ENCODE measurements at places on chromosomes 16 and 17.

DNA sequence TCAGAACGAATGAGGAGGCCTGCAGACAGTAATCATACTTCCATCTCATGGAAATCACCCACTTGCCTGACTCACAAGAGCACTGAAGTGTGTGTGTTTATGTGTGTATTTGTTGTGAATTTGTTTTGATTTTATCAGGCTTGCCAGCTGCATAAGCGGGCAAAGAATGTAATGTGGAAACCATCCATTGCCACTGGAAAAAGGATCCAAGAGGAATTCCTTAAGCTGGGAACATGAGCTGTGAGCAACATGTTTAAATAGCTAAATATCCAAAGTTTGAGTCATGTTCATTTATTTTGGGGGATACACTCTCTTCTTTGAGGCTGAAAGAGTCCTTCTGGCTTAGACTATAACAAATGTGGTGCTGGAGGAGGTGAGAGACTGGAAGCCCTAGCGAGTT is 198.4 kb upstream of the TBX2 start:
- DNase-seq: no peak

- DNase-seq: no peak
Observed at GRCh38 chr17:34414339-34414738, 51.3 kb upstream of the CCL1 start.

GRCh38 chr17:77251622-77252183 is 110.9 kb downstream of the SEC14L1 start:
- DNase-seq: no peak

- peak; percentile 93 for DNase-seq
Observed at GRCh38 chr16:84356591-84357116, 11.7 kb upstream of the ATP2C2 start.

GRCh38 chr16:81657224-81657623 is 121.9 kb upstream of the PLCG2 start:
- no peak for DNase-seq

- DNase-seq: no peak
Observed at GRCh38 chr17:58367461-58367860, 15.5 kb upstream of the SUPT4H1 start.

- peak; percentile 9 for DNase-seq
Observed at GRCh38 chr17:47978324-47978723, 7.4 kb downstream of the CDK5RAP3 start.

DNA sequence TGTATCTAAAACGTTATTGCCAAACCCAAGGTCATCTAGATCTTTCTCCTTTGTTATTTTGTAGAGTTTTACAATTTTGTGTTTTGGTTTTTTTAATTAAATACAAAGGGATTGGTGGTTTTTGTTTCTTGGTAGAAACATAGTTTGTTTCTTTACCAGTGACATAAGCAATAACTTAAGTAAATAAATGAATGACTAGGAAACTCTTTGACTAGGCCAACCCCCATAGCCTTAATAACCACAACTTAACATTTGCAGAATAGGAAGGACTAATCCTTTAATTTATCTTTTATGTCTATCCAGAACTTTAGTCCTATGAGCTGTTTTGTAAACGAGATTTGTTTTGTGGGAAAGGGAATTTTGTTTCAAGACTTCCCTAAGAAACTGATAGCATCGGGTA is 162.5 kb downstream of the PRKCA start:
- no peak for DNase-seq

DNA sequence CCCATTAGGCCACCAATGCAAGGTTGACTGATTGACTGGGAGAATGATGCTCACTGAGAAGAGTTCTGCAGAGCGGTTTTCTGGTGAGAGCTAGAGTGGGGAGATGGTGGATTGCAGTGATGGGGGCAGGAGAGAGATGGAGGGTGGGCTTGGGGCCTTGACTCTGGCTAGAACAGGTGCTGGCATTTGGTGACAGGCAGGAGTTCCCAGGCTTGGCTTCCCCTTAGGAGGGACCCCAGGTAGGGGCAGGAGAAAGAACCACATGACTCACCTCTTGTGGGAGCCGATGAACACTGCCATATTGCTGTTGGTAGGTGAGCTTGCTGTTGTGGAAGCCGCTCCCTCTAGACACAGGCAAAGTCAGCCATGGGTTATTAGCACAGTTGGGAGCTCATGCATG is 8.0 kb downstream of the CD300LB start:
- DNase-seq: no peak

GRCh38 chr17:8729860-8730259 is 14.8 kb downstream of the CCDC42 start:
- no peak for DNase-seq

- DNase-seq: no peak
Observed at GRCh38 chr16:81502396-81503070, 57.9 kb downstream of the CMIP start.

- DNase-seq: no peak
Observed at GRCh38 chr17:17866897-17867296, 30.1 kb upstream of the SREBF1 start.

Data from hippocampal formation (tissue), 2 donors.